ENCODE measurements at places on chromosomes 5 and 9.

DNA sequence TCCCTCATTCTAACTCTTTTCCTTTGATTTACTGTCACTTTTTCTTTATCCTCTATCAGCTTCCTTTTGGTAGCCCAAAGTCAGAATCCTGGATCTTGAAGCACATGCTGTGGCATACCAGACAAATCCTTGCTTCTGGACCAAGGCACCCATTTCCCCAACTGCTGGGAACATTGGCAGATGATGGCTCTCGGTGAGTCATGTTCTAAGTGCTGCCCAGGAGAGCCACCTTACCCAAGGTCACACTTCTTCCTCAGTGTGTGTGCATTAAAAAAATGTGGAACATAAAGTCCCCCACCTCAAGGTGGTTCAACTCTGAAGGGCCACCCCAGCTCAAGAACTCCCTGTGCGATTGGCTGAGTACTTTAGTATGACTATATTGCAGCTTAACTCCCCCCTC, 141.4 kb upstream of the PUM3 start:
- DNase-seq, result no peak

DNA sequence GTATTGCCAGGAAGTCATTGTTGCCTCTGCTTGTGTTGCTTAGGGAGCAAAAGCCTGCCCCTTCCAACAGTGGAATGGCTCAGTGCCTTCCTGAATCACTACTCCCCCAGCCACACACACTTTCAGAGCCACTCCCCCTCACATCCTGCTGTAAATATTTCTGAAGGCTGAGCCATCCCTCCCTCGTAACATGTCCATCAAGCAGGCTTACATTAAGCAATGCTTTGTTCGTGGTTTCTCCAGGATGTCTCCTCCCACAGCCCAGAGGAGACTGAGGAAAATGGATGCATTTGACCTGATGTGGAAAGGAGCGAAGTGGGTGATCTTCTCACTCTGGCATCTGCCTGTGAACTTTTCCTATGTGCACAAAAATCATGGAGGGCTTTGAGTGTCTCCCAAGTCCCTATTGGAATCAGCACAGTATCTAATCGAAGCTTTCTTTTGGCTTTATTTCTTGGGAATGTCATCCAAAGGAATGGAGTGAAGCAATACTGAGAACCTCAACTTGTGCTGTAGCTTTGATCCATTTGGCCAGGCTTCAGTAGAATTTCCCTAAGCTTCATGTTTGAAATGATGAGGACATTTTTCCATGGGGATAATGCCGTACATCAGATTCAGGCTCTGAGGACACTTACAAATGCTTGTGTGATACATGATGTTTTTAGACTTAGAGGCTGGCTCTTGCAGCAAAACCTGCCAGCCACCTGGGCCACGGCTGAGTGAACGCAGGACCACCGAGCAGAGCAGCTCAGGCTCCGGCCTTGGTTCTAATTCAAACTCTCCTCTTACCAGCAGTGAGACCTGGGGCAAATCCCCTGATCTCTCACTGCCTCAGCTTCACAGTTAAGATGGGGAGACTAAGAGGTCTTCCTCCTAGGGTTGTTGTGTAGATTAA, 389.1 kb downstream of the ENC1 start:
- no peak for DNase-seq

- DNase-seq, result no peak
These were observed 151.5 kb upstream of the NR3C1 start for GRCh38 chr5:143554918-143555477.

DNA sequence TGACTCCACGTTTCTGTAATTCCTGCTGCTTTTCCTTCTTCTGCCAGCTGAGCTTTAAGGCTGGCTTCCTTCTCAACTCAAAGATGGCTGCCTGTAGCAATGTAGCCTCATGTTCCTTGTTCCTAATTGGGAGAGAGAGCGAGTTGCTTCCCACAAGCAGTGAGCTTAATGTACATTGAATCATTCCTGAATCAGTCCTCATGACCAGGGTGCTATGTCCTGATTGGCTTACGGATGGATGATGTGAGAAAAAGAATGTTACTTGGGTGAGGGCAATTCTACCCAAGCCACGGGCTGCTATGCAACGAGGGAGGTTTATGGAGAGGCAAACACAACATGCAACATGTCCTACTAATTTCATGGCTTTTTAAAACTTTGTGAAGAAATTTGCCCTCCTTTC, 356.2 kb downstream of the RASEF start:
- no peak for DNase-seq

DNA sequence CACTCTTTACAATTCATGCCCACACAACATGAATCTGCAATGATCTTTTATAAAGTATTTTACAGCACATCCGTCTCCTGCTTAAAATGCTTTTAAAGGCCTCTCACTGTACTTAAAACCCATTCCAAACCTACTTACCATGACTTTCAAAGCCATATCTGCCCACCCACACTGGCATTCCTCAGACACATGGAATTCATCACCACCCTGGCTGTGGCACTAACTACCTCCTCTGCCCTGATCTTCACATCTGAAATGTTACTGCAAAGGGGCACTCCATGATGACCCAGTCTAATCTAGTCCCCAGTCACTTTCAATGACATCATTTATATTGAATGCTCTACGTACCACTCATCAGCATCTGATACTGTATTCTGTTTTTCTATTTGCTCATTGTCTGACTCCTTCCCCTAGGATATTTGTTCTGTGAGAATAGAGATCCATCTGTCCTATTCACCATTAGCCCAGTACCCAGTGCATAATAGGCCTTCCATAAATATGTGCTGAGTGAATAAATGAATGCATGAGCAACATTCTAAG, 193.2 kb upstream of the KIF2A start:
- DNase-seq, result no peak

DNA sequence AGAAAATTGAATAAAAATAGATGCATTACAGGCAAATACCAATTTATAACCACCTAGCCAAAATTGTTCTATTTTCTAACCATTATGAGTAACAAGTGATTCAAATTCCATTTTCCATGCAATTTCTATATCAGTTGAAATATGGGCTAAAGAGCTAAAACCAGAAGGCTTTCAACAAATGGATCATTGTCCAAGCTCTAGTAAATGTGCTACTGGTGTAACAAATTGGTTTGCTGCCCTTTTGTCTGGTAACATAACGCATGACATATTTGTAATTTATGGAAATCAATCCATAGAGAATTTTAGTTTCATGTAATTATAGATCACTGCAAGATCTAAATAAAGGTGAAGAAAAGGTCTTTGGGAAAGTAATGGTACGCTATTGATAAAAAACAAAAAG, 708.0 kb upstream of the GRAMD2B start:
- no peak for DNase-seq

DNA sequence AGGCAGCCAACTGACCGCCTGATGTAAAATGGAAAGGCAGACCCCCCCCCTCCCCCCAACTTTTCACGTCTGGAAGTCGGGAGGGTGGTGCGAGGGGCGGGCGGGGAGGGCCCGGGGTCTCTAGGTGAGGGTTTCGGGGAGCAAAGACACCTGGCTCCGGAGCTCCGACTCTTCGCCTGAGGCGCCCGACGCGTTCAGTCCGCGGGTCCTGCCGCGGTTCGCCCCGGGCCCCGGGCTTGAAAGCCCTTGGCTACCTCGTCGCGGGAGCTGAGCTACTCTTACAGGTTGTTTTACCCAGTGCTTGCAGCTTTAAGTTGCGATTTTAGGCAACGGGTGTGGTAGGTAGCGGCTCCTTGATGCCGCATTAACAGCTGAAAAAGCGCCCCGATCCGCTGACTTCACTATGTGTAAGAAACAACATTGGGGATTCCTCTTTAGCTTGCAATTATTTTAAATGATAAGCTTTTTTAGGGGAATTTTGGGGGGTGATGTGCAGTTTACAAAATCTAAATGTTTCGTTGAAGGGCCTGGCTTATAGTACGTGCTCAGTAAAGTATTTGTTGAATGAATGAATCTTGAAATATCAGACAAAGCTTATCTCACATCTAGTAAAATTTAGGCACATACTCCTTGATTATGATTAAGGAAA, 722 bp downstream of the CDC42SE2 start:
- DNase-seq, result no peak

DNA sequence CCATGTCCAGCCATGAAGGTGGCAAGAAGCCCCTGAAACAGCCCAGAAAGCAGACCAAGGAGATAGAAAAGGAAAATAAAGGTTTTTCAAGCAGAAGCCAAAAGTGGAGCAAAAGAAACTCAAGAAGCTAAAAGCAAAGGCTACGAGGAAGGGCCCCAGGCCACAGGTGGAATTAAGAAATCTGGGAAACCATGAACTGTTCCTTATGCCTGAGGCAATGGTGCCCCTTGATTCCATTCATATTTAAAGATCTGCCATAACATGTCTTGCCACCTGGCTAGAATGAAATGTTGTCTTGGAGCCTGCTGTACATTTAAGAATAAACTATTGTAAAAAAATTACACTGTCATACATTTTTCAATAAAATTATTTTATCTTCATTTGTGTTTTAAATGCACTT, 59.5 kb upstream of the TARS1 start:
- no peak for DNase-seq

DNA sequence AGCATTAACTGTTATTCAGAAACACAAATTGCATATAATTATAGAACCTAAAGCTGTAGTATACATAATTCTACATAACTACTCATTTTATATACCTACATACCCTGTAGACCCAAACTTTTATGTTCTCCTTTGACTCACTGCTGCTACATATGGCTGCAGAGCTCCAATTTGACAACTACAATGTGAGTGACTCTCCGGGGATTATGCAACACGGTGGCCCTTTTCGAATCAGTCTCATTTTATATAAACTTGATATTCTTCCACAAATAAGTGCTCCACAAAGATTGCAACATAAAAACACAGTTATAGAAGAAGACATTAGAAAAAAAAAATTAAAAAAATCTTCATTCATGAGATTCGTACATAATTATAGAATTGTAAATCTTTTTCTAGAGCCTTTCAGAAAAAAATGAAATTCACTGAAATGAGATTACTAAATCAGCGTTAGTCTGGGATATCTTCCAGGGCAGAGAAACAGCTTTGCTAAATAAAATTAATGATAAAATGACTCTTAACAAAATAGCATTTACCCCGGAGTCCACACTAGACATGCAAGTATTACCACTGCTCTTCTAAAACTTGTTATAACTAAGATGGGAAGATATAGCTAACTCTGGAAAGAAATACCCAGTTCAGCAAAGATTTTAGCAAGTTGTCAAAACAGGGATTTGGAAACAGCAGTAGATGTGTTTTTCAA, 52.6 kb downstream of the SRFBP1 start:
- DNase-seq, result no peak

GRCh38 chr9:98795295-98795955, 930 bp downstream of the ANKS6 start:
- no peak for DNase-seq

DNA sequence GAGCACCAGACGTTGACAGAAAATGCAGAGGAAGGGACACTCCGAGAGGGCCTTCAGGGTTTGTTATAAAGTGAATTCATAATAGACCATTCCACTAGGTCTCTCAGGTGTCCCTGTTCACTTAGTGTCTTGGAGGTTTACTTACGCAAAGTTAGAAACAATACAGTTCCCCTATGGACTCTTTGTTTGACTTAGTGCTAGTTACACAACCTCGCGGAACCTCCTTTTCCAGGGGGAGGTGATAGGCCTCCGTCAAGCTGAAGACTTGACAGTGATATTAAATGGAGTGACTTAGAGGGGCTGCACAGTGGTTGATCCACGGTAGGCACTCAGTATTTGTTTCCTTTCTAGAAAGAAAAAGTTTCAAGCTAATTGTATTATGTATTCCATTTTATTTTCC, 1.3 kb downstream of the CCT5 start:
- no peak for DNase-seq

DNA sequence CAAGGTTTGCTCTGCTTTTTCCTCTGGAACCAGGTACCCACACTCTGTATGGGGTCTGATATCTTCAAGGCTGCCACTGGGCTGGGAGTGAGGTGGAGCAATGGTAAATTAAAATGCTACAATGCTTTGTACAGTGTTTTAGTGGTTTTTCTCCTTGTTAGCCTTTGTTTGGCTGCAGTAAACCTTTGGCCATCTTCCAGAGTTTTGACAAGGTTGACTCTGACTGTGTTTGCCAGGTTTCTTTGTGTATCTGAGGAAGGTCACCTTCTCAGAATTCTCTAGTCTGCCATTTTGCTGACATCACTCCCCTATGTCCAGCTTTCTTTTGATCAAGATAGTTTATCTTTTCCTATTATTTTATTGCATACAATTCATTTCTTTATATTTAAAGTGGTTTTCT, 11.2 kb downstream of the SPATA31D1 start:
- DNase-seq, result no peak

- DNase-seq, result no peak
These were observed 13.5 kb downstream of the SH3TC2 start for GRCh38 chr5:149049371-149049781.

Measured in T-helper 1 cell (primary cell).